ENCODE measurements at places on chromosomes 5 and 9.

DNA sequence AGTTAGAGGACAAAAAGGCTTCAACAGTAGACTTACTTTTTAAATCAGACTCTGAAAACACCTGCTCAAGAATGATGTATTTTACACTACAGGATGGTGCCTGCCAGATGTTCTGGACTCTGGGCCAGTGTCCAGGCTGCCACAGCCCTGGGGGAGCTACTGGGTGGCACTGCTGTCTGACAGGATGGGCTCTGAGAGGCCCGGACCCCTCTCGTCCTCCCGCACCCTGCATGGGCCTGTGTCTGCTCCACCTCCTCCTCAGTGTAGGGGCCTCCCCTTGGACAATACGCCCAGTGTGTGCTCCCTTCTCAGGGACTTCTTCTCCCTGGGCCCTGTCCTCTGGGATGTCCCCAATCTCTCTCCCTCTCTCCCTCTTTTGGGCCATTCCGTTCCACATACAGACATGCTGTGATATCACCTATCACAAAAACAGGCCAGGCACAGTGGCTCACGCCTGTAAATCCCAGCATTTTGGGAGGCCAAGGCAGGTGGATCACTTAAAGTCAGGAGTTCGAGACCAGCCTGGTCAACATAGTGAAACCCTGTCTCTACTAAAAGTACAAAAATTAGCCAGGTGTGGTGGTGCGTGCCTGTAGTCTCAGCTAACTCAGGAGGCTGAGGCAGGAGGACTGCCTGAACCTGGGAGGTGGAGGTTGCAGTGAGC lies 23.4 kb downstream of the GFPT2 start:
- no peak for DNase-seq

DNA sequence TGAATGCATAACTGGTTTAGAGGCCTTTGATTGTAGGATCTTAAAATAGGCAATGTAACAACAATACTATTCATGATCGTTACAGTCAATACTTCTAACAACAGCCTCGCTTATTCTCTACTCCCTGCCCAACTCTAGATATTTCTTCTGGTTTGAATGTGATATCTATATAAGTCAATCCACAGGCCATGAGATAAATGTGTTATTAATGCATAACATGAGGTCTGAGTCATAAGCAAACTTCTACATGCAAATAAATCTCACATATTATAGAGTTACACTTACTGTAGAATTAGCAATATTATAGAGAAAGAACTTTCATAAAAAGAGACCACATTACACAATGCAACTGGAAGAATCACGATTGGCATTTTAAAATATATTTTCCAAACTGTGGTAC lies 2.9 kb upstream of the ALDOB start:
- no peak for DNase-seq

DNA sequence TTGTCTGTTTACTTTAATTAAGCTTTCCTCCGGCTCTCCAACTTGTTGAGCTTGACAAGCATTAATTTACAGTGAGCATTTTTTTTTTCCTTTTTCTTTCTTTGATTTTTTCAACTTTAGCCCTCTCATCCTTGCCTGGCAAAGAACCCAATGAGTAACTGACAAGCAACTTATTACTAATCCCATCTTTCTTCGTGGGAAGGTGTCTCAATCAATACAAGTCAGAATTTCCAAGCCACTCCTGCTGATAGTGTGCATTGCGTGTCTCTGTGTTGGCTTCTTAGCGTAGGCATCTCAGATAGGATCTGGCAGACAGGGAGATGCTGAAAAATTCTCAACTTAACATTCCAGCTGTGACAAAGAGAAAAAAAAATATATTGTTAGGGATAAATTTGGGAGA lies 527.7 kb upstream of the WWC1 start:
- DNase-seq = no peak

DNA sequence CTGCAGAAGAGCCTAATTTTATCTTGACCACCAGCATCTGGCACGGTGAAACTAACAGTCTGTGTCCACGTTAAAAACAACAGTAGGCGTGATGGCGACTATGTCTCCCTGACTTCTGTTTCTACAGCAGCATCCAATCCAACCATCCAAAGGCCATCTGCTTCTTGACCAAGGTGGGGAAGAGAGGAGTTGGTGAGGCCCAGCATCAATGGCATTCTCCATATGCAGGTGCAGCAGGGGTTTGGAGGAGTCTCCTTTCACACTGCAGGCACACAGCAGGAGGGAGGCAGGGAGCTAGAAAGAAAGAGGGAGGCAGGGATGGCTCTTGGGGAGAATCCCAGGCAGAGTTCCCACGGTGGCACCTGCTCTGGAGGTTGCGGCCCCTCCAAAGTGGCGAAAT lies 27.0 kb downstream of the MGAT1 start:
- no peak for DNase-seq

DNA sequence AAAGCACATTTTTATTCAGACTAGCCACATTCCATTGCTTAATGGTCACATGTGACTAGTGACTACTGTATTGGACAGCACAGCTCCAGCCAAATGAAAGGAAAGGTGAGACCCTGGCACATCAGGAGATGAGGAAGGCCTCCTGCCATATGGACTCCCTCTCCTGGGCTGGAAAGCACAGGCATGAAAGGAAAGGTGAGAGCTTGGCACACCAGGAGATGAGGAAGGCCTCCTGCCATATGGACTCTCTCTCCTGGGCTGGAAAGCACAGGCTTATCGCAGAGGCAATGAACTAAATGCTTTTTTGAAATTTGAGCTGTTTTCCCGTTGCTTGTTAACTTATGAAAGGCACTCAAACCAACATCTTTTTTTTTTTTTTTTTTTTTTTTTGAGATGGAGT lies 144.8 kb upstream of the SLC12A2 start:
- no peak for DNase-seq

- peak; percentile 55 for DNase-seq
Measured at GRCh38 chr5:44365345-44365744, 23.9 kb downstream of the FGF10 start.
